Activated CD4-positive, CD25-positive, alpha-beta regulatory T cell (primary cell): ENCODE measurements at places on chromosomes 1 and 21.

GRCh38 chr1:8706995-8707396, 110.4 kb downstream of the RERE start:
- no peak for DNase-seq

DNA sequence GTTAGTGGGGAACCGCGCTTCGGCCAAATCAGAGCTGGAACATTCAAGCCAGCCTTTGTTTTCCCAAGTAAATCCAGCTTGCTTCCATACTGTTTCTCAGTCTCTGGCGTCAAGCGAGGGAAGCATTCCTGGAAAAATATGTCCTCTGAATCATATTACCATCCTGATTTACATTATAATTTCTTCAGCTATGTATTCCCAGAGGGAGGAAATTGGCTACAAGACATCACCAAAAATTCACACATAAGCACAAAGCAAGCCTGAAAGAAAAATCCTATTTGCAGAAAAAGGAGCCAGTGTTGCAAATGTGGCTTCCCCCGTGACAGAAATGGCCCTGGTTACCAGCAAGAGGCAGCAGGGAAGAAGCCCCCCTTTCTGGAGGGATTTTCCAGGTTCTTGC, 233.3 kb downstream of the KCNJ6 start:
- DNase-seq: no peak

DNA sequence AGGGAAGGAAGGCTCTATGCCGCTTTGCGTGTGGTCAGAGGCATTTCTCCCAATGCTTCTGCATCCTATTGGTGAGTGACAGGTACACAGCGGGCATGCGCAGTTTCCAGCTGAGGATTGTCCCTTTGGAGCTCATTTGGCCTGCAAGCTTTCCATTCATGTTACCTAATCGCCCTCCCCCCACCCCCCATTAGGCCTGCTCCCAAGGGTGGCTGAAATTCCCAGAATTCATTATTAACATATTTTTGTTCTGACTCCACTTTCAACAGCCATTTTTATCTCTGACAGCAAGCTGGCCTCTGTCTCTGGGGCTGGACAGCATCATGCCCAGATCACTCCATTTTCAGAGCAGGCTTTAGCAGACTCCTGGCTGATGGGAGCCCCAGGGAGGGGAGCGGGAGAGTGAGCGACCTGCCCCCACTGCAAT, 25.6 kb downstream of the MIS18A start:
- DNase-seq: no peak

DNA sequence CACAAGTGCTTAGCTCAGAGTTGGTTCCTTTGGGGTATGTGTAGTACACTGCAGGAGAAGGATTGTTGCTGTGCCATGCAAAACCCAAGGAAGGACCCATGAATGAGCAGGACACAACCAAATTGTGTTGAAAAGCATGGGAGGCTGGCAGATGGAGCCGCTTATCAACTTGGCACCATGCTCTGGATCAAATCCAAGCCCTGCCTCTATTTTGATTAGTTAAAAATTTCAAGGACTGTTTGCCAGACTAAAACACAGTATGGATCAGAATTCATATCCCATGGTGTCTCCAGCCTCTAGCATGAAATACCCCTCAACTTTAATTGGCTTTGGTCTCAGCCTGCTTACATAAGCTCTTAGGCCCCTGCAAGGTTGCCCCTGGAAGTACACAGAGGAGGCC, 27.8 kb downstream of the CCDC185 start:
- no peak for DNase-seq

DNA sequence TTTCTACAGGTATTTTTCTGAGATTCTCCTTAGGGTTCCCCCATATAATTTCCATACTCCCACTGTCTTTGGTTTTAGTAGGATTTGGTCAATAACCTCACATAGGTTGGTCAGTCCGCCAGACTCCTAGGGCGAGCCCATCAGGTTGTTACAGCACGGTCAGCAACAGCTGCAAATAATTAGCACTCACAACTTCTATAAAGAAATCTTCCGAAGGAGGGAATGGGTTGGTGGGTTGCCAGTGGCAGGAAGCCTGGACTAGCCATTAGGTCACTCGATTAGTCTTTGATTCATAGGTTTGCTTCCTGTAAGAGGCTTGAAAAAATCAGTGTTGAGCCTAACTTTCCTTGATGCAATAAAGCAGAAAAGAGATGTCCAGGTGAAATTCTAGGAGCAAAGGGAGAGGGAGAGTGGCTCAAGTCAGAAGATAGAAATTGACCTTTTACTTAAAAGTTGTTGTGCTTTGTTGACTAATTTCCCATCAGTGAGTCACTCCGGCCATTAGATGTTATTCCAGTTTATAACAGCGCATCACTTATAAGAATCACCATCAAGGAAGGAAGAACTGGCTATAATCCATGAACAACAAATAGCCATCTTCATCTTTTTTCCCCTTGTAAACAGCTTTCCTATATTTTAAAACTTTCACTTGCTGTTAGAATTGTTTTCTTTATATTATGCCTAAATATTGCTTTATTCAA, 88.3 kb downstream of the TPR start:
- no peak for DNase-seq

DNA sequence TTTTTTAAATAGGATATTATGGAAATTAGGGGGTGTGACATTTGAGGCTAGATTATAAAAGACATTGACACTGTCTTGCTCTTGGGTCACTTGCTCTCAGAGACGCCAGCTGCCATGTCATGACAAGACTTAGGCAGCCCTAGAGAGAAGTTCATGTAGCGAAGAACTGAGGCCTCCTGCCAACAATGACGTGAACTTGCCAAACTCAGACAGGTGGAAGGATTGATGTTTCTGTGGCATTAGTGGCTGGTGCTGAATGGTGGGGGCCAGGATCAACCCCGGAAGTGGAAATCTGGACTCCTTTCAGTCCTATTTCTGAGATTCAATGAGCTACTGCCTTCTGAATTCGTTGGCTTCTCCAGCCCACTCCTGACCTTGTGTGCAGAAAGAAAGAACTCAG, 14.7 kb downstream of the NCF2 start:
- DNase-seq: no peak

GRCh38 chr1:246726881-246727280, 2.7 kb downstream of the SCCPDH start:
- no peak for DNase-seq

- DNase-seq: no peak
These were observed 26.1 kb upstream of the PRSS38 start for GRCh38 chr1:227789084-227790033.

GRCh38 chr21:31041295-31042079, 3.2 kb upstream of the KRTAP19-8 start:
- no peak for DNase-seq

DNA sequence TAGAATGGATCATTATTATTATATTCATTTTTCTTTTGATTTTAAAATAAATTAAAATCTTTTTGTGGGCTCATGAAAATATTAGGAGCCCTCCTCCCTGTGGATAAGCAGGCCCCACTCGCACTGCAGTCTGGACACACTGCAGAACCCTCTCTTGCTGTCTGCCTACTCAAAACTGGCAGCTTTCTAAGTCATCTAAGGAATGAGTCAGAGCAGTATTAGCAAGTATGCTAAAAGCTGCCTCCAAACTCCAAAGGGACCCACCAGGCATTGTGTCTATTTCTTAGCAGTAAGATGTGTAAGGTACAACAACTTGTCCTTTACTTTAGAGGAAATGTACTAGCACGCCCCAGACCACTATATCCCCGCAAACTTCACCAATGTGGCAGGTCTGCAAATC, 108.8 kb downstream of the SYF2 start:
- DNase-seq: no peak

- no peak for DNase-seq
These were observed 102.8 kb downstream of the CASZ1 start for GRCh38 chr1:10693497-10694273.

GRCh38 chr21:32917362-32918135, 108.2 kb upstream of the OLIG2 start:
- DNase-seq: no peak

GRCh38 chr1:222465211-222466041, 82.5 kb downstream of the HHIPL2 start:
- peak; percentile 54 for DNase-seq

DNA sequence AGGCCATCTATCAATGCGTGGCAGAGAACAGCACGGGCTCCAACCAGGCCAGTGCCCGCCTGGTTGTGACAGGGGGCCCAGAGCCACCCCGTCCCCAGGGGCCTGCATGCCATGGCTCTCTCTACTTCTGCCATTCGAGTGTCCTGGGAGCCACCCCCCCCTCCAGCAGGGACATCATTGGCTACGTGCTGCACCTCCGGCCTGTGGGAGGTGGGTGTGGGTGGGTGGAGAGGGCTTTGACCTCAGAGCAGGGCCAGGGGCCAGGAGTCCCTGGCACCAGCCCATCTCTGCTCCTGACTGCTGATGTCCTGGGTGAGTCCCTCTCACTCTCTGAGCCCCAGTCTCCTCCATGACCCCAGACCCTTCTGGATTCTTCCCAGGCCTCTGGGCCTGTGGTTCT, 25.3 kb downstream of the SLC27A3 start:
- DNase-seq: no peak

DNA sequence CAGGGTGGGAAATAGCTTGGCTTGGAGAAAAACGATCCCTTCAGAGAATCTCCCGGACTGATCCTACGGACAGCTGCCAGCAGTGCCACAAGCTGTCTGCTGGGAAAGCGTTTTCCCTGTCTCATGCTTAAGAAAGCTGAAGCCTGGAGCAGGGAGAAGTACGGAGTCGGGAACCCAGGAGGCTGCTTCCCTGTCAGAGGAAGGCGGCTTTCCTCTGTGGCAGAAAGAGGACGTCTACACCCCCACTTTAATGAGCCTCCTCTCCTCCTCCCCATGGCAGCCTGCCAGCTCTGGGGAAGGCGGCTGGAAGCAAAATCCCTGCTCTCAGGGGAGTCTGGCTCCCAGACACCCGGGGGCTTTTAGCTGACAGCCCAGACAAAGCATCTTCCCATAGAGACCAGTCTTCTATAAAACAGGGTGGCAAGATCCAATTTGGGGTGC, 7.3 kb downstream of the KIF21B start:
- DNase-seq: no peak

DNA sequence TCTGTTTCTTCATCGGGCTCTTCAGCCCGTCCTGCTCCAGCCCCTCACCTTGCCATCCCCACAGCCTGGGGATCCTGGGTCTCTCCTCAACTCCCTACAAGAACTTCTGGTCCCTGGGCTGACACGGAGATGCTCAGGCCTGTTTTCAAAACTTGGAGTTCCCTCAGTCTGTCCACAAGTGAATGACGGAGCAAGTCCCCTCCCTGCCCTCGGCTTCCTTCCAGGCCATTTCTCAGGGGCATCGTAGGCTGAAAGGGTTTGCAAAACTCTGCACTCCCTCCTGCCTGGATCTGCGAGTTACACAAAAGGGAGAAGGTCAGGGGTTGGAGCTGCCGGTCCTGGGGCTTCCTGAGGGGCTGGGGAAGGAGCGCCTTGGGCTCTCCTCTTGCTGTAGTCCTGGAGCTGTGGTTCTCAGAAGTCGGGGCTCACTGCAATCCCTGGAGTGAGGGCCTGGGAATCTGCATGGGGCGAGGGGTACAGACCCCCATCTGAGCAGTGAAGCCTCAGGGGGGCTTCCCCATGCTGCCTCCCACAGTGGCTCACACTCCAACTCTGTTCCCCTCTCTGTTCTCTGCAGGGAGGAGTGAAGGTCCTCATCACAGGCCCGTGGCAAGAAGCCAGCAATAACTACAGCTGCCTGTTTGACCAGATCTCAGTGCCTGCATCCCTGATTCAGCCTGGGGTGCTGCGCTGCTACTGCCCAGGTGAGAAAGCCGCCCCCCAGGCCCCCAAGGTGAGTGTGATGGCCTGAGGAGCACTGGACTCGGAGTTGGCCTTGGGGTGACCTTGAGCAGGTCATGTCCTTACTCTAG, 100.6 kb upstream of the VAMP3 start:
- DNase-seq: no peak

DNA sequence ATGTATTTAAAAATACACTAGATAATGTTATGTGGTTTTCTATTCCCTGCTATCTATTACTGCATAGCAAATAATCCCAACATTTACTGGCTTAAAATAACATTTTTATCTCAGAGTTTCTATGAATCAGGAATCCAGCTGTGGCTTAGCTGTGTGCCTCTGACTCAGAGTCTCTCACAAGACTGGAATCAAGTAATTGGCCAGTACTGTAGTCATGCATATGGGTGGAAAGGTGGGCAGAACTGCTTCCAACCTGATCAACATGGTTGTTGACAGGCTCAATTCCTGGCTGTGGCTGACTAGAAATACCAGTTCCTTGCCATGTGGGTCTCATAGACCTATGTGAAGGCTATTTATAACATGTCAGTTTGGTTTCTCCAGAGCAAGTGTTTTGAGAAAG, 131.8 kb downstream of the PDE4B start:
- DNase-seq: no peak

- no peak for DNase-seq
These were observed 248.3 kb upstream of the CAMK1G start for GRCh38 chr1:209335178-209335577.

DNA sequence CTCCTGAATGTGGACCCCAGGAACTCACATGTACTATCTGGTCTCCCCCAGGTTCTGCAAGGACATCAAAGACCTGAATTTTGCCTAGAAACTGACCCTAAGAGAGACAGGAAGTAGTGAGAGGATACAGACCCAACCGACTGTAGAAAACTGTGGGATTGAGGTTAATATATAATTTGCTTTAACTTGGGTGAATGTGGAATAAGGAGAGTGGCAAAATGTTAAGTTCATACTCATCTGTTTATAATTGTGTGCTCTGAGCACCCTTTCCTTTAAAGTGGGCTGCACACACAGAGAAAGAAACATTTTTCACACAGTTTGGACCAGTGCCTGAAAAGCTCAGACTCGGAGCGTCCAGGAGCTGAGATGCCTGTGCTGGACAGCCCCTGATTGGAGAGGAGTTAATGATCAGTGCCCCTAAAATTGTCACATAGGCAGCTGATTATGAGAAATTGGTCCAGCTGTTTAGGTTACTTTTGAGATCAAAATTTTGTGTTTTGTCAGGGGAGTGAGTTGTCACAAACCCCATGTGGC, 37.2 kb downstream of the ROR1 start:
- DNase-seq: no peak
